ENCODE measurements at places on chromosomes 3 and 15.

DNA sequence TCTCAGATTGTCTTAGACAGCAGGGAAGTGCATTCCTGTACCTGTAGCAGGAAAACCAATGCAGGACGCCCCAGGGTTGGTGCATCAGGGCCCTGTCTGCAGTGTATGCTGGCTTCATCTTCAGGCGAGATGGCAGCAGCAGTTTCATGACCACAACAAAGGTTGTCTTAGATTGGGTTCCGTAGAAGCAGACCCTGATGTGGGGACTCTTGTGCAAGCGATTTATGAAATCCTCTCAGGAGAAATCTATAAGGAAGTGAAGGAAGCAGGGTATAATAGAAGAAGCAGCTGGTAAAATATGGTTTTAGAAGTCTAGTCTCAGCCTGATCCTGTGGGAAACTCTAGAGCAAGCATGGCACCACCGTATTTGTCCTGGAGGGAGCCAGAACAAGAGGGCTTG is 25.0 kb downstream of the DNAH1 start:
- no peak for DNase-seq

DNA sequence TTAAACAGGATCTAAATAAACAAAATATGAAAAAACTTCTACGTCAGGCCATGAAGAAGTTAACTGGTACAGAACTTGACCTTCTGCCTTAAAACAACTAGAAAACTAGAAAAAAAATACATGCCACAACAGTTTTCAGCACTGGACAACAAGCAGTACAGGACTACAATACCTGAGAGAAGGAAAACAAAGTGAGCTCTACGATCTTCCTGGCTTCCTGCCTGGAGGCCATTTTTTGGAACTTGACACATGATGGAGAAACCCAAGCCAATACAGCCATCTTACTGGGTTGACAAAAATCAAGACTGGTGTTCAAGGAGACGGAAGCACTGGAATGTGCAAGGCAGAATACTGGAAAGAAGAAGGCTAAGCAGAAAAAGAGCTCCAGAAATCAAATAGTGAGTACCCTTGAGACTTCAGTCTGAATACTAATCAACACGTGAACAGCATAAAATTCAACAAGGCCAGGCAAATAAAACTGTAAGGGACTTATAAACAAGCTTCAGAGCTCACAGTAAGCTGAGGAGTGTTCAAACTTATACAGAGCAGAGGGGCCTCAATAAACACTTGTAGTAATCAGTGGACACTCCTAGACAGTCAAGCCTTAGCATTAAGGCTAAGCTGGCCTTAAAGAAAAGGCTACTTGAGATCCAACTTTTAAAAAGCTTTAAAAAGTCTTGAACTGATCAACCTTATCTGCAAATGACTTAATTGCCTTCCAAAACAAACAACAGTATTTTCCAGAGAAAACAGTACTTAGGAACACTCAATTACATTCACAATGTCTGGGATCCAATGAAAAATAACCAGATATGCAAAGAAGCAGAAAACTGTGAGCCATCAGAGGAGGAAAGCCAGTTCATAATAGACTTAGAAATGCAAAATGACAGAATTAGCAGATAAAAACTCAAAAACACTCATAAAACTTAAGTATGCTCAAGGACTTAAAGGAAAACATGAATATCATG is 63.2 kb downstream of the DLG1 start:
- DNase-seq: no peak

DNA sequence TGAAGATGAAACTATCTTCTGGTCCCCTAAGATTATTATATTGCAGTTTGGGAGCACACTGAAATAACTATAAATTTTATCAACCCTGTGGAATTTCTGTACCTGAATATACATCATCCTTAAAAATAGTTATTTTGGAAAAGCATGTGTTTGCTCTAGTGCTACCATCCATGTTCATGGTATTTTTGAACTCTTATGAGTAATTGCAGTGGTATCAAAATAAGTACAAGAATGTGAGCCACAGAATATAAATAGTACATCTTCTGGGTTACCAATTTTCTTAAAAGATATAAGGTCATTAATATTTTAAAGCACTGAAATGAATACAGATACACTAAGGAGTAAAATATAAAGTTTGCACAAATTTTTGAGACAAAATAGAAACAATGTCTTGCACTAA is 206.5 kb downstream of the CBLB start:
- DNase-seq: no peak

GRCh38 chr3:189677667-189678066 is 46.5 kb downstream of the TP63 start:
- no peak for DNase-seq

DNA sequence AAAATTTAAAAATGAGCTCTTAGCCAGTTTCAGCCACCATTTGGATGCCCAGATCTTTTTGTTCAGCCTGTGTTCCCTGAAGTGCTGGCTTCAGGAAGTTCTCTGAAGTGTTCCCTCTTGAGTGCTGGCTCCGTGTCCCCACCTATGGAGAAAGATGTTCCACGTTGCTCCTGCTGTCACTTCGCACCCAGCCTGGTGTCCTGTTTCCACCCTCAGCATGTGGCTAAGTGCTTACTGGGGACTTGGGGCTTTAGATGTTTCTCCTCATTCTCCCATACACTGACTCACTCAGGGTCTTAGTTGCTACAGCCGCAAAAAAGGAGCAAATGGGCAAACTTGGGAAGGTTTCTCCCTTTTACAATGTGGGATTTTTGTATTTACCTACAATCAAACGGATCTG is 16.6 kb downstream of the CHCHD6 start:
- DNase-seq: no peak

DNA sequence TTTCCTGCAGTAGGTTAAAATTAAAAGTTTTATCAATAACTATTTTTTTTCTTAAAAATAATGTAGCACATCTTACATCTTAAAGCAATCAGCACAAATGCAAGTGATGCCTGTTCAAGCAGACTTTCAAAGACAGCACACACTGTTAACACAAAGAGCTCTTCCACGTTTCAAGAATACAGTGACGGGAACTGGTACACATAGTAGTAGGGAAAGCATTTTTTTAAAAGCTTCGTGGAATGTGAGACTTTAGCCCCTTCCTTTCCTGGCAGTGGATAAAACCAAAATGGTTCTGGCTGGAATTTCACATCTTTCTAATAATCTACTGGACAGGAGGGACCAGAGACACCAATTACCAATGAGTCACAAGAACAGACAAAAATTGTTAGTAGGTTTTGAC is 33.5 kb upstream of the SLC2A2 start:
- DNase-seq: no peak

DNA sequence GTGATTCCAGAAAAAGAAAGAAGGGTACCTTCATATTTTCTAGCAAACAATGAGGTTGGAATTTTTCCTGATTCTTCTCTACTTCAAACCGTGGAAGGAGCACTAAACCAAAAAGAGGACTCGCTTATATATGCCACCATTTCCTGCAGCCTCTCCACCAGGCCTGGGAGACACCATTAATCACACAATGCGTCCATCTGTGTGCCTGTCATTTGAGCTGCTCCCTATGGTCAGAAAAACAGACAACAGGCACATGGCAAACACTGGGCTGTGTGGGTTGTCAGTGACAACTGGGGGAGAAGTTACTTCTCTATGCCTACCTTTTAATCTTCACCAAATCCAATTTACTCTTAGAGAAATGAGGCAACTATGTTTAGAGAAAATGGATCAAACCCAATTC is 71.9 kb downstream of the NR2F2 start:
- no peak for DNase-seq

- DNase-seq: no peak
Observed at GRCh38 chr3:55686426-55687254, 199.5 kb upstream of the WNT5A start.

GRCh38 chr3:88209356-88209755 is 59.6 kb downstream of the C3orf38 start:
- DNase-seq: no peak

DNA sequence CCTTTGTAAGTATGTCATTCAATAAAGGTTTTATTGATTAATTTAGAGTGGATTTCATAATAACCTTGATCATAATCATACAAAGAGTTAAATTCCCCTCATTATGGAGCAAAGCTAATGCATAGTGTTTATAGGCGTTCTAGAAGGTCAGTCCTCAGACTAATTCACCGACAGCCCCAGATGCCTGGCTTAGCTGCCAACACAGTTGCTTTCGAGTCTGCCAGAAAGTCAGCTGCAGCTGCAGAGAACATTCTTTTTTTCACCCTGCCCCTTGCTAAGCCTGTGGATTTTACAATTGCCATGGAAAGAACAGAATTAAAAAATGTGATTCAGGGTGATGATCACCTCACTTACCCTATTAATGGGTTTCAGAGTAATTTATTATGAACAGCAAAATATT is 21.2 kb downstream of the CADM2 start:
- no peak for DNase-seq

DNA sequence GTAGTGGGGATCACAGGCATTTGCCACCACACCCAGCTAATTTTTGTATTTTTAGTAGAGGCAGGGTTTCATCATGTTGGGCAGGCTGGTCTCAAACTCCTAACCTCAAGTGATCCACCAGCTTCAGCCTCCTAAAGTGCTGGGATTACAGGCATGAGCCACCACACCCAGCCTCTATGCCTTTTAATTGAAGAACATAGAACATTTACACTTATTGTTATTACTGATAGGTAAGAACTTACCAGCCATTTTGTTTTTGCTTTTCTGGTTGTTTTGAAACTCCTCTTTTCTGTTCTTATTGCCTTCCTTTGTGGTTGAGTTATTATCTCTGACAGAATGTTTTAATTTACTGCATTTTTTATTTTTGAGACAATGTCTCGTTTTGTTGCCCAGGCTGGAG is 29.2 kb downstream of the PCNP start:
- no peak for DNase-seq

- DNase-seq: no peak
Observed at GRCh38 chr3:128503164-128503651, 10.2 kb upstream of the GATA2 start.

DNA sequence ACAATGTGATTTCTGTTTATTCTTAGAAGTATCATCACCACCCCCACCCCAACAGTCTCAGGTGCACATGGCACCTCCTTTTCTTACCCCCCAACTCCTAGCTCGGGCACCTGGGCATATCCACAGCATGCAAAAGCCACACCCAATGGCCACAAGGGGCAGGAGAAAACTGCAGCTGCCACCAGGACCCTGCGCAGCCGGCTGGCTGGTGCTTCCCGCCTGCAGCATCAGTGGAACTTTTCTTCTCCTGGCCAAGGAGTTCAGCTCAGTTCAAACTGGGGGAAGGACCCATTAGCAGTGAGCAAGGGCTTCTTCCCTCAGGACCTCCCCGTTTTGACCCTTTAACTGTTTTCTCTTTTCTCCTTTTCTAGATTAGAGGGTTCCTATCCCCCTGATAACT is 44.8 kb downstream of the TM4SF18 start:
- no peak for DNase-seq

- peak; percentile 78 for DNase-seq
Observed at GRCh38 chr15:30903497-30904187, at the start of gene FAN1. TSS of gene FAN1 (plus strand) at chr15:30903915. CDS start at chr15:30904664, 749 bp downstream.

DNA sequence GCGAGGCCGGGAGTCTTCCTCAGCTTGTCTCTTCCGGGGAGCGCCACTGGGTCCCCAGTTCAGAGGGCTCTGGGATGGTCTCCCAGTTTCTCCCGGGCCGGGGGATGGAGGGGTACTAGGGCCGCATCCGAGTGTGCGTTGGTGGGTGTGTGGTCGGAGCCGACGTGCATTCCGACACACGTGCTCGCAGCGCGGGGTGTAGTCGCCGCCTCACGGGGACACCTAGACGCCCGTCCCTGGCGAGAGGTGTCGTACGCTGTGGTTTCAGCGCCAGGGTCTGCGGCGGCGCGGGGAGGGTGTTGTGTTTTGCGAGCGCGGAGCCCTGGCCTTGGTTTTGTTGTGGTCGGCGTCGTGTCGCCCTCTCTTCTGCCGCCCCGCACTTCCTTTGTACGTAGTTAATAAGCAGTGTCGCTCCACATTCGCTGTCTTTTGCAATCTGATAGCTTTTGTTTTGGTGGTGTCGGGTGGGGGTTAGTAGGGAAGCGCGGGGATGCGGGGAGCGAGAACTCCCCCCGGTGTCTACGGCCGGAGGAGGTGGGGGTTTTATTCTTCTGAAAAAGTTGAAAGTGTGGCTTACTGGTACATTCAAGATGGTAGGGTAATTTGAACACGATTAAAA is 2.2 kb downstream of the IGF1R start:
- DNase-seq: peak; percentile 27

DNA sequence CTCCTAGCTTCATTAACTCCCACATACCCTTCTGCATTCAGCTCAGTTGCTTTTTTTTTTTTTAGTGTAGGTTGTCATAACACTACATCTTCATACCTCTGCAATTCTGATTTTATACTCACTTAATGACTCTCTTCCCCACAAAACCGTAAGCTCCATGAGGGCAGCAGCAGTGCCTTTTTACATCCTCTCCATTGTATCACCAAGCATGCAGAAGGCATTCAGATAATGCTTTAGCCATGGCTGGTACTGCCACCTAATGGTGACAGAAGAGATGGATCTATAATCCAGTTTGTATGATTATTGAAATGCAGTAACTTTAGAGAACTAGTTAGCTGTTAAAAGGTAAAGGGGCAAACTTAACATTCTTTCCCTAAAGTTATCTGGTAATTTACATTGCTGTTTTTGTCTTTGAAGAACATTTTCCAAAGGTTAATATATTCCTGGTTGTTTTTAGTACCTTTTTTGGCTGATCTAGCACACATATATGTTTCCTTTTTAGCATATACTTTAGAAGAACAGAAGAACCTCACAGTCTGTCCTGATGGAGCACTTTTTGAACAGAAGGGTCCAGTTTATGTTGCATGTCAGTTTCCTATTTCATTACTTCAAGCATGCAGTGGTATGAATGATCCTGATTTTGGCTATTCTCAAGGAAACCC is 36.8 kb downstream of the ATP1B3 start:
- no peak for DNase-seq

DNA sequence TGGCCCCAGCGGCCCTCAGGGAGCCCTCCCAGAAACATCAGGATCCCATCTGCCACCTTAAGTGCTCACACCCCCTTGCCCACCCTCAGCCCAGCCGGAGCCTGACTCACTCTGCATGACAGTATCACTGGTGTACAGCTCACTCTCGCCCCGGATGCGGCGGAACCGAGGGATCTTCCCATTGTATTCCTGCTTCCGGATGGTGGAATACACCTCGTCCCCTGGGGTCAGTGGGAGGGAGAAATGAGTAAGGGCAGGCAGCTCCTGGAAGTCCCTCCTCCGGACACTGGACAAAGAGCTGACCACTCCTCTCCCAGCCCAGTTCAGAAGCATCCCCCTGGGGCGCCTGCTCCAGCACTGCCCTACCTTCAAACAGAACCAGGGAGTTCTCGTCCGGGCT is 16.5 kb downstream of the SEMA7A start:
- DNase-seq: no peak

- no peak for DNase-seq
Observed at GRCh38 chr3:16050641-16051467, 123.6 kb upstream of the GALNT15 start.

GRCh38 chr15:63611177-63611576 is 14.0 kb downstream of the FBXL22 start:
- no peak for DNase-seq

DNA sequence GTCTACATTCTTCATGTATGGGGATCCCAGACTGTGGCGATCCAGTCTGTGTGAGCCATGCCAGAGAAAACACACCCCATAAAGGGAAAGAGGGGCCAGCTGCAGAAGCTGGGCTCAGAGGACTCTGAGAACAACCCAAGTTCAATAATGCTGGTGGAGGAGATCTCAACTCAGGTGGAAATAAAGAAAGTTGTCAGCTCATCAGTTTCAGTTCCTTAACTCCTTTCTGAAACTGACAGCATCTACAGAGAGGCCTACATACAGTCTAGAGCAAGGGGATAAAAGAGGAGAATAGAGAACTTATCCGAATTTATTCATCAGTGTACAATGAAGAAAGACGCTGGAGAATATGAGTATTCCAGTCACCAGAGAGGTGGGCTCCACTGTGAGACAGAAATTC is 77.0 kb downstream of the NTRK3 start:
- no peak for DNase-seq

All from progenitor cell of endocrine pancreas (in vitro differentiated cells).